CD14-positive monocyte (primary cell): ENCODE measurements at places on chromosomes 16 and 17.

DNA sequence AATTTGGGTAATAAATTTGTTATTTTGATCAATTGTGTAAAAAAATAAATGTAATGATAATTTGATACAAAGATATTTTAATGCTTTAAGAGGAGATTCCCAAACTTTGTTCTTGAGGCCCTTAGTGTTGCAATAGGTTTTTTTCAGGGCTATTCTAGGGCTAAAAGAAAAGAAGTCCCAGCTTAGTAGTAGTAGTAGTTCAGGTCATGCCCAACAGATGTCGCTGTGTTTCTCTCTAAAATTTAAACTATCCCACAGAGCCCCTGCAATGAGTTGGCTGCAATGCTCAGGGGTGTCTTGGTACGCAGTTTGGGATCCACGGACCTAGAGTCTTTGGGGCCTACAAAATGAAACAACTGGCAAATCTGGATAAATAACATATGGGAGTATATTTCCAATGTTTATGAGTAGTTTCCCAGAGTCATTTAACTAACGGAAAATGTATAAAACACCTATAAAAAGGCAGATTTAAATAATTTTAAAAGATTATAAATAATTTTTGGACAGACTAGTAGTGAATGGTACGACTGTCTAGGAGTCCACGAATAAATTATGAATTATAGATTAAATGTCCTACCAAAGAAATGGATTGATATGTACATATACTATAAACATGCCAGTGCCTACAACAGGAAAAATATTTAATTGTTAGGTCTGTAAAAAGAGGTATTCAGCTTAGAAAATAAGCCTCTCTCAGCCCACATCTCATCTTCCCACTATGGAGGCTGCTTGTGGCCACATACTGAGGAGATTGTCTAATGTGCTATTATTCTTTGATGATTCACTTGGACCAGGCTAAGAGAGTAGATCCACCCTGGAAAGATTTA is 228.5 kb upstream of the PMFBP1 start:
- DNase-seq, result peak; percentile 25

- no peak for DNase-seq
Observed at GRCh38 chr17:71118039-71118438, 948.7 kb downstream of the KCNJ2 start.

GRCh38 chr17:69854225-69854780 is 220.7 kb upstream of the KCNJ16 start:
- DNase-seq, result no peak

GRCh38 chr16:1311738-1312466 is 2.5 kb downstream of the UBE2I start:
- no peak for DNase-seq

- DNase-seq, result peak; percentile 88
Observed at GRCh38 chr17:1227917-1228780, 42.1 kb upstream of the BHLHA9 start.

DNA sequence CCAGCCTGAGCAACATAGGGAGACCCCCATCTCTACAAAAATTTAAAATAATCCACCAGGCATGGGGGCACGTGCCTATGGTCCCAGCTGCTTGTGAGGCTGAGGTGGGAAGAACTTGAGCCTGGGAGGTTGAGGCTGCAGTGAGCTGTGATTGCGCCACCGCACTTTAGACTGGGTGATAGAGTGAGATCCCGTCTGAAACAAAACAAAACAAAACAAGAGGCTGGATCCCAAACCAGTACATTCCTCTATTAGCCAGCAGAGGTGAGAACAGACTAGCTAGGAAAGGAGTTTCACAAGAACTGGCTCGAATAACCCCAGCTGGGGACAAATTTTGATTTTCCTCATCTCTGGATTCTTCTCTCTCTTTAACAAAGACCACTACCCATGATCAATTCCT is 366.7 kb upstream of the ZFHX3 start:
- DNase-seq, result no peak

GRCh38 chr17:77285594-77286390 is 145.0 kb downstream of the SEC14L1 start:
- DNase-seq, result peak; percentile 93

GRCh38 chr16:14148569-14148968 is 77.5 kb downstream of the MRTFB start:
- DNase-seq, result no peak

DNA sequence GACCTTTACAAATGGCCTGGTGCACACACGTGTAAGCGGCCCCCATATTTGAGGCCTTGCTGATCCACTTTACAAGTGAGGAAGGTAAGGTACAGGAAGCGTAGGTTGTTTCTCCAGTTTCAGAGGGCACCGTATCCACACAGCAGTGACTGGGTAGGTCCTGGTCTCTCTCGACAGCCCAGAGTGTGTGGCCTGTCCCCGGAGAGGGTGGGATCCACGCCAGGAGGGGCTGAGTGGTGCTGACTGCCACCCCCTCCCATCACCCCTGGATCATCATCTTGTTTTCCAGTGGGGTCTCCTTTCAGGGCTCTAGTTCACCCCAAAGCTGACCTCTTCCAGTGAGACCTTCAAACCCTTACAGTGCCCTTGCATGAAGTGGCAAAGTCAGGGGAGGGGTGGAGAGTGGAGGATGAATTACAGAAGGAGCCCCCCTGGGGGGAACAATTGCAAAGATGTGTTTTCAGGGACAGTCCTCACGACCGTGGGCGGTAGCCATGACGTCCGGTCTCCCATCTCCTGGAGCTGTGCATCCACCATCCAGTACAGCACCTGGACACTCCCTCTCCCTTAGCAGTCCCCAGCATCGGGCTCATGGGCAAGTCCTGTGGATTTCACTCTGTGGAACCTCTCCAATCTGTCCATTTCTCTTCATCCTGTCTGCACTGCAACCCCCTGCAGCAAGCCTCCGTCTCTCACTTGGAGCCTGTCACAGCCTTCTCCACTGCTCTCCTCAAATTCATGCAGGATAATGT is 4.5 kb upstream of the BANP start:
- DNase-seq, result no peak

- no peak for DNase-seq
Observed at GRCh38 chr17:68957944-68958343, 2.8 kb upstream of the ABCA8 start.

DNA sequence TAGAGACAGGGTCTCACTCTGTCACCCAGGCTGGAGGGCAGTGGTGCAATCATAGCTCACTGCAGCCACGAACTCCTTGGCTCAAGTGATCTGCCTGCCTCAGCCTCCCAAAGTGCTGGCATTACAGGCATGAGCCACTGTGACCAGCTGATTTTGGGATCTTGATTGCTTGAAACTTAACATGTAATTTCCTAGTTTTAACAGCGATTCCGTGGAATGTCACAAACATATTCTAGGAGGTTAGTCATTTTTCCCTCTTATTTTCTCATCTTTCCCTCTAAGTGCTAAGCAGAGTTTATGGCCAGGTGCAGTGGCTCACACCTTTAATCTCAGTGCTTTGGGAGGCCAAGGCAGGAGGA is 123.4 kb upstream of the CACNG3 start:
- DNase-seq, result no peak

- DNase-seq, result no peak
Observed at GRCh38 chr17:56785405-56785804, 48.3 kb downstream of the C17orf67 start.

GRCh38 chr16:66677179-66677578 is 19.4 kb downstream of the CMTM4 start:
- no peak for DNase-seq

DNA sequence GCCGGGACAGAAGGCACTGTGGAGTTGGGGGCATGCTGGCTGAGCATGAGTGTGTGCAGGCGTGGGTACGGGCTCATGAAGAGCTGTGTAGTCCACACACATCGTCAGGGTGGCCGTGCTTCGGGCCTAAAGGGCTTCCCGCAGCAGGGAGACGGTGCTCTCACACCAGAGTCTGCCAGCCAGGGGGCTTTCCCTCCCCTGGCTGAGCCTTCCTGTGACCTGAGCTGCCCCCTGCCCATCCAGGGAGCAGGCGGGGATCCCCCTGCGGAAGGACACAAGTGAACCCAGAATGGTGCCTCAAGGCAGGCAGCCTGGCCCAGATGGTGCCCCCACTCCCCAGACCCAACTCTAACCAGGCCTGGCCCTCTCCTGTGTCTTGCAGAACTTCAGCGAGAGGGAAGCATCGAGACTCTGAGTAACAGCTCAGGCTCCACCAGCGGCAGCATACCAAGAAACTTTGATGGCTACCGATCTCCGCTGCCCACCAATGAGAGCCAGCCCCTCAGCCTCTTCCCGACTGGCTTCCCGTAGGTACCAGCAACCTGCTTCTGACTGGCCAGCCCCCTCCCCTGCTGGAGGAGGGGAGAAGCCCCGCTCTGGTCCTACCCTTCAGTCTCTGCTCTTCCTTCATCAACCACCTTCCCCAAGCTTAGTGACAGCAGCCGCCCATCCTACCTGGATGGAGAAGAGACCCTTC is 7.9 kb upstream of the TBX2 start:
- DNase-seq, result no peak

DNA sequence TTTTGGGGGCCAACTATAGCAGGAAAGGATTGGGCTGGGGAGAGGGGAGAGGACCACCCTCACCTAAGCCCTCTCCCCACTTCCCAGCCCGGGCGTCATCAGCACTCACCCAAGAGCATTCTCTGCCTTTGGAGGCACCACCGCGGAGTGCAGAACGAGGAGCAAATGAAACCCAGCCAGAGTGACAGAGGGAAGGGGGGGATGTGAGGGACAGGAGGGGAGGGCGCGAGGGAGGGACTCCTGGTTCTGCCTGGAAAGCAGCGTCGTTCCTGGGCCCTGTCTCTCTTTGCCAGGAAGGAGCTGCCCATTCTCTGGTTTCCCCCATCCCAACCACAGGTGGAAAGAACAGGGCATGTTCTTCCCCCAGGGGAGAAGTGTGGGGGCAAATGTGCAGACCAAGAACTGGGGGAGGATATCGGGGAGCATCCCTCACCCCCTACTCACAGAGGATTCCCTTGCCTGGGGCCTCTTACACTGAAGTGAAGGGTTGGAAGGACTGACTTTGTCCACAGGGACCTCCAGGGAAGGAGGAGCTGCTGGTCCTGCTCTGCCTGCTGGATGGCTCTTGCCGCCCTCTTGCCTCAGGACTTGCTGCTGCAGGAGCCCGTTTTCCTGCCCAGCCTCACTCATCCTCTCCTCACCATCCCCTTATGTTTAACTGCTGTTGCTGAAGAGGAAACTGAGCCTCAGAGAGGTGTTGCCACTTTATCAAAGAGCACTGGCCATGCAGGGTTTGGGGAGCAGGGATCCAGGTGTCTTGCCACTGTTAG is 3.5 kb upstream of the C17orf113 start:
- no peak for DNase-seq

GRCh38 chr16:5001571-5001970 is 32.2 kb downstream of the NAGPA start:
- no peak for DNase-seq

DNA sequence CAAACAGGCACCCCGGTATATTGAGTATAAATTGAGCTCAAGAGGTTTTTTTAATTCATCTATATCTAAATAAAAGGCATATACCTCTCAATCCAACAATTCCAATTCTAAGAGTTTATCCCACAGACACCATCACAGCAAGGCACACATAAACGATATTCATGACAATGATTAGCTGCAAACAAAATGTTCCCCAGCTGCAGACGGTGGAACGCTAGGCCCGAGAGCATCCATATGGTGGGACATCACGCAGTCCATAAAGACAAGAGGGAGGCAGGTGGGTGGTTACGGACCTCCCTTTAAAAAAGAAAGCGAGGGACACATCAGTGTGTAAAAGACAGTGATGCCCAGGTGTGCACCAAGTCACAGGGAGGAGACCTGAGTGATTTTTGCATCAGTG is 28.1 kb downstream of the MEAK7 start:
- DNase-seq, result no peak

- no peak for DNase-seq
Observed at GRCh38 chr16:59543641-59544040, 809.5 kb upstream of the GOT2 start.

DNA sequence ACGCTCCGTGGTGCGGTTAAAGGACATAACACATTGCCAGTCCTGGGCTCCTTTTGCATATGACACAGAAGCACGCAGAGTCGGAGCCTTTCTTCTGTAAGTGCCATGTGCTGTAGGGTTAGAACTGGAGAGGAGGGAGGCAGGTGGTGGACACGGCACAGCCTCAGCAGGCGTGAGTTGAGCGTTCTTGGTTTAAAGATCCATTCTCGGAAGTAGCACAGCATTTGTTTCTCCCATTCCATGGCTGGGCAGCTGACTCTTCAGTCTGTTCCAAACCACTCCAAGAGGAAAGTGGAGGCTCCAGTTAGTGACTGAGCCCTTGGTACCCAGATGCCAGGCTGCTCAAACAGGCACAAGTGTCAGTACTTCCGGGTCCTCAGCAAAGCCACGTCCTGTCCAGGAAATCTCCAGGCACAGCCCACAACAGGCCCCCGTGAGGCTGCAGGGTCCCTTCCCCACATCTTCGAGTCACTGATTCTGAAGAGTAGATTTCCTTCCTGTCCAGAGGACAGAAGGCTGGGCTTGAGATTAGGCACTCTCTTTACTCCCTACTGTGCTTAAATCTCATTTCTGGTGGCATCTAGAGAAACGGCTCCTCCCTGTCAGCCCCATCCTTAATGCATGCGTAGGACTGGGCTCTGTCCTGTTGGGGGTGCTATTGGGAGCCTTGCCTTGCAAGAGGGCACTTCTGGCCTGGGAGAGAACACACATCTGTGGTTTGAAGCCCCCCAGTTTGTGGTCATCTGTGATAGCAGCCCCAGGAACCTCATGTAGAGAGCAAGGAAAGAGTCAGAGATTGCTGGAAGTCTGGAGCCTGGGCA is 39.6 kb upstream of the NAT9 start:
- no peak for DNase-seq

GRCh38 chr16:81497690-81498089 is 53.1 kb downstream of the CMIP start:
- peak; percentile 67 for DNase-seq

- no peak for DNase-seq
Observed at GRCh38 chr17:77810536-77810935, 148.0 kb upstream of the TNRC6C start.

- DNase-seq, result peak; percentile 64
Observed at GRCh38 chr17:31584438-31585279, 193.2 kb downstream of the RAB11FIP4 start.

DNA sequence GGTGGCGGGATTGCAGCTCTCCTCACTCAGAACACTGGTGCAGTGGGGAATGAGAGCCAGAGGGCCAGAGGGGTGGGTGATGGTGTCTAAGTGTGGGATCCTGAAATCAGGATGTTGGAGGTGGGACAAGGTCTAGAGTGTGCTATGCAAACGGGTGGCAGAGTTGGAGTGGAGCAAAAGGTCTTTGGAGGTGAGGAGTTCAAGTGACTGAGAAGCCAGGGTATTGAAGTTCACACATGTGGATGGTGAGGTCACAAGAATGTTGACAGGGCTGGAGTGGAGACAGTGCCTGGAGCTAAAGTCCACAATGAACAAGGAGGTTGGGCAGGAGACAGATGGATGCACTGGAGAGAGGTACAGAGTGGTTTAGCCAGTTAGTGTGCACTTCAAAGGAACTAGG is 38.3 kb upstream of the MAP3K14 start:
- no peak for DNase-seq
